ENCODE measurements at places on chromosomes 3 and 15. TPM values are rescaled to one million over a fixed set of nuclear protein-coding genes. Genes with fewer than 3 reads are reported as not detected.

DNA sequence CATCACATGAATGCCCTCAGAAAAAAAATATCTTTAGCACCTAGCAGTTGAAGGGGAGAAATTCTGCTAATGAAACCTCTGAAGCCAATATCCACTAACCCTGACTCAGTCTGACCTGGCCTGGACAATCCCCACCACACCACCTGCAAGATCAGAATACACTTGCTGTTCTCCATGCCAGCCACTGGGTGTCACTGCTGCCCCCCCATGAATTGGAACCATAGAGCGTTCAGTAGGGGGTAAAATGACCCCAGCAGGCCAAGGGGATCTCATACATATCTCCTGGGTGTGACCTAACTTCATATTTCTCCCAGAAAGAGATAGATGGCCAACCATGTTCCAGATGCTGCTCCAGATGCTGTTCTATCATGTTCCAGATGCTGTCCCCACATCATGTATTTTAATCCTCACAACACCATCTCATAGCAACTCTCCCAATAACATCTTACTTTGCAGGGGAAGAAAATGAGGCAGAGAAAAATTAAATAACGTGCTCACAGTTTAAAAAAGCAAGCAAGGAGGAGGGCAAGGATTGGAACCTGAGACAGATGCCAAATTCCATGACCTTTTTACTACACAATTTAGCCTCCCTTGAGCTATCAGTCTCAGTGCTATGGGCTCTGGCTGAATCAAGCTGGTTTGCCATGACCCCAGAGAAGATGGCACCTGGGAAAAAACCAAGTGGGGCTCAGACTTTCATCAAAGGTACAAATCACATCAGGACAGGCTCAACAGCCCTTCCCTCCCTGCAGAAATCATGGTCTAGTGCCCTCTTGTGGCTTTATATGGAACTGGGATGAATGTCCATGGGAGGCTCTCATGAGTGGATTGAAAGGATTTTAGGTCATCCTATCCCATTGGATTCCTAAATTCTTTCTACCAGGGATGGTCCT is 12.4 kb downstream of the NTRK3 start:
- no peak for DNase-seq

- DNase-seq: no peak
These were observed 945 bp downstream of the MST1R start for GRCh38 chr3:49902511-49903345.

GRCh38 chr3:34934660-34935059 is 704.7 kb upstream of the ARPP21 start:
- no peak for DNase-seq

DNA sequence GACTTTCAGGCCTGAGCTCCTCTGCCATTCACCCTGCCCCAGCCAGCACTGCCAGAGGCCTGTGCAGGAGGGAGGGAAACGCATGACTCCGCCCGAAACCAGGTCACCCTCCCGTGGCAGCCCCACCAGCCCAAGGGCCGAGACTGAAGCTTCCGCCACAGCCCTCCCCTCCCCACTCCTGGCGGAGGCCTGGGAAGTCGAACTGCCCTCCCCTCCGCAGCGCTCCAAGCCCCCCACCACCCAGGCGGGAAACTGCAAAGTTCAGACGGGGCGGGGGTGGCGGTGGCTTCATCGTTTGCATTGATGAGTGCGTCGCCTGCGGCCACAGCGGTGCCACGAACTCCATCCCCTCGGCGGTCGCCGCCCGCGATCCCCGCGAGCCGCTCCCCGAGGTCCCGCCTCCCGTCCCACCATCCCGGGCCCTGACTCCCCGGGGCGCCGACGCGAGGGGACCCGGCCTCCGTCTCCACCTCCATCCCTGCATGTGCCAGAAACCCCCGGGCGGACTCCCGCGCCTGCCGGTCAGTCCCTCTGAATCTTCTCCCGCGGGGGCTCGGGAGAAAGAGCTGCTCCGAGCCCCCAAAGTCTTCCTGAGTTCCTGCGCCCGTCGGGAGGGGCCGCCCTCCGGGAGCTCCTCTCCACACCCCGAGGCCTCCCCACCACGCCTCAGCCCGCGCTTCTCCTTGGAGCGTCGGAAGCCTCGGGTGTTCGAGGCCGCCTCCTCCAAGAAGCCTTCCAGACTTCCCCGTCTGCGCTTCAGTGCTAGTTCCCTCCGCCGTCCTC is 698 bp downstream of the MELTF start:
- no peak for DNase-seq

GRCh38 chr3:119356646-119357045 is 62.5 kb downstream of the ARHGAP31 start:
- DNase-seq: no peak

DNA sequence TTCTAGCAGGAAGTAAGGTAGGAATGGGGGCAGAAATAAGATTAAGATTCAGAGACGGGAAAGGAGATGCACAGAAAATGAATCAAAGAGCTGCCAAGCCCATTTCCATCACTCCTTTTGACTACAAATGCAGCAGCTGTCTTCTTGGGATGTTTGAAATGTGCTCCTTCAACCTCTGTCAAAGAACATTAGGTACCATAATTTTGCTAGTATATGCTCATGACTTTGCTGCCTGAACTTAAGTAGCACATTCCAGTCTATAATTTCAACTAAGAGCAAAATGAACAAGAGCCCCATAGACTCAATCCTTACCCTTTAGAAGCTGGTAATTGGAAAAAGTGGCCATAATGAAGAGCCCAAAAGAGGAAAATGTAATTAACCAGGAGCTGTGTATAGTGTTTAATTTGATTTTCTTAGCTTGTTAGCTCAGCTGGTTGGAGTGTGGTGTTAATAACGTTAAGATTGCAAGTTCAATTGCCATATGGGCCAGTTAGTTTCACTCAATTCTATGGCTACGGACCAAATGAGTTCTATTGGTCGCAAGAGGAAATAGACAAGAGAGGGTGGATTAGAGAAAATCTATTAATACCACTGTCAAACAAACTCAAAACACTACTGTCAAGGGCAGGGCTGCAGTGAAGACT is 349.9 kb downstream of the ZBBX start:
- peak; percentile 81 for DNase-seq

GRCh38 chr3:151827816-151828215 is 13.9 kb downstream of the AADAC start:
- no peak for DNase-seq

Gene ANKDD1A
- 3.8 TPM for polyA plus RNA-seq

DNA sequence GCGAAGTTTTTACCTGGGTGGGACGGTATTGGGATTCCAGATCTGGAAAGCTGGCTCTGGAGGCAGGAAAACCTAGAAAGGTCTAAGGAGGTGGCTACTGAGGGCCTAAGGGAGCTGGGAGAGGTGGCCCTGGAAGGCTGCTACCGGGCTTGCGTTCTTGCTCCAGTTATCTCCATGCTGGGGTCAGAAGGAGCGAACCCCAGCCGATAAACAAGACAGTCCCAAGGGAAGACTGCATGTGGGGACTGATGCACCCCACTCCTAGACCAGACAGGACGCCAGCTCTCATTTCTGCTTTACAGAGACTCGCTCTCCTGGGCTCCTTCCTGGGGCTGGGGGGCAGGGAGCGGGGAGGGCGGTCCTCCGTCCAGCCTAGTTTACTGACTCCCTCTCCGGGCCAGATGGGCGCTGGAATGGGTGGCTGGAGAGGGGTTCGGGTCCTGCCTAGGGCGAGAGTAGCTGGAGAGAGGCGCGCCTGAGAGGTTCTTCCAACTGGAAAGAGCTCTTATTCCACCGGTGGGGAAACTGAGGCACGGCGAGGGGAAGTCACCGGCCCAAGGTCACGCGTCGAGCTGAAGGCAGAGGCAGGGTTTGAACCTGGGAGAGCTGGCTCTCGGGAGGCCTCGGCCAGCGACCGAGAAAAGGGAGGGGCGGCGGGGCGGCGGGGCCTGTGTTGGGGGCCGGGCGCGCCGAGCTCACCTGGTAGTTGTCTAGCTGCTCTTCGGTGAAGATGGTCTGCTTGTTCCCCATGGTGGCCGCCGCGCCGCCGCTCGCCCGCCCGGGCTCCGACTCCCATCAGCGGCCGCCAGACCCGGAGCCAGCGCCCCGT is 565 bp downstream of the CIB2 start:
- no peak for DNase-seq

DNA sequence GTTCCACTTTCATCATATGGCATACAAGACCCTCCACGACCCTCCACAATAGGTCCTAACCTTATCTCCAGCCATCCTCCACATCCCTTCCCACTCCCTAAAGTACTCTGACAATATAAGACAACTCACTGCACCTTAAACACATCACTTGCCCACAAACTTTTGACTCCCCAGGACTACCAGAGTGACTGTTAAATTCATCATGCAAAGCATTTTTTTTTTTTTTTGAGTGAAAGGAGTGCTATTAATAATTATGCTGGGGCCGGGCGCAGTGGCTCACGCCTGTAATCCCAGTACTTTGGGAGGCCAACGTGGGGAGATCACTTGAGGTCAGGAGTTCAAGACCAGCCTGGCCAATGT is 55.8 kb downstream of the OSBPL10 start:
- no peak for DNase-seq

DNA sequence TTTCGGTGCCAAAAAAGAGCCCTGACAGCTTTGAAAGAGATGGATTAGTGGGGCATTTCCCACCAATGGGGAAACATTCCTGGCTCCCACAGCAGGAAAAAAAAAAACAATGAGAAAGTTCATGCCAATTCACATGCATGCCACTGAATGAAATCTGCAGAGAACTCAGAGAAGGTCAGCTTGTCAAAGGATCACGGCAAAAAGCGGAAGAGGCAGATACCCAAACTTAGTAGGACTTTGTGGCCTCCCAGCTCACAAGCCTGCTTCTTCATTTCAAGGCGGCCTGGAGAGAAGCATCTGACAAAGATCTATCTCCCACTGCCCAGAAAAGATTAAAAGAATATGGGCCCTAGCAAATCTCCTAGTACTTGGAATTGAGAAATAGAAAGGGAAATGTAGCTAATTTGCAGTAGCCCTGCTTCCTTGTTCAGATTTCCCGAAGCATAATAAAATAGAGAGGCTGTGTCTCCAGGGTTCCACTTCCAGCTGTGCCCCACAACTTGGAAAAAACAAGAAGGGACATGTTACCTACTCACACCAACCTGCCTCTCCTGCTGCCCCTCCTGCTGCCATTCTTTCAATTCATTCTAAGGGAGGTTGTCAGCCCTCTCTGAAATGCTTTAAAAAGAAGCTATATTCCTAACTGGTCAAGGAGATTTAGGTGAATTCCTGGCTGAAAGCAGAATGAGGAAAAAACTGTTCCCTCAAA is 170.4 kb downstream of the FHIT start:
- peak; percentile 36 for DNase-seq

Gene SAMD7
- not detected for polyA plus RNA-seq

GRCh38 chr15:53978253-53978906 is at the start of gene UNC13C:
UNC13C (plus strand) TSS chr15:53978441; CDS start chr15:54012904, 34,463 bp downstream.
- DNase-seq: peak; percentile 81

Gene LRRC58
- 5.3 TPM for polyA plus RNA-seq

GRCh38 chr15:88036154-88036839 is 220.2 kb downstream of the NTRK3 start:
- DNase-seq: no peak

- DNase-seq: no peak
These were observed 150.9 kb upstream of the ABI3BP start for GRCh38 chr3:101144105-101144504.

Gene TMEM212
- not detected for polyA plus RNA-seq

DNA sequence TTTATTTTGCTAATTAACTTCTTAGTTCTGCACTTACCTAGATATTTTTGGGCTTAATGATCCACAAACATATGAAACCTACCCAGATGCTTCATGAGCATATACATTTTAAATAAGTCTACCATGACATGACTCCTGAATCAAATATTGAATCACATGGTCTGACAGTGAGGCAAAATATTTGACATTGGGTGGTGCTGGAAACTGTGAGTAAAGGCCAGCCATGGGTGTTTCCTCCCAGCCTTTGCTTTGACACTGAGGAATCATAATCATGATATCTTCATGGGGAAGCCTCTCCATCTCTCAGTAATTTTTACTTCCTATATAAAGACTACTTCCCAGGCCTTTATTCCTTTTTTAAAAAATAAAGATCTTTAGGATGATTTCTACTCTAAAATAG is 22.8 kb upstream of the SSR3 start:
- DNase-seq: no peak

Gene MCTP2
- polyA plus RNA-seq: 1.5 TPM

All from brain (organoid and tissue), 16 donors.